ENCODE measurements at places on chromosomes 3 and 15.

- no peak for DNase-seq
Measured at GRCh38 chr3:40920041-40920440, 279.3 kb upstream of the CTNNB1 start.

DNA sequence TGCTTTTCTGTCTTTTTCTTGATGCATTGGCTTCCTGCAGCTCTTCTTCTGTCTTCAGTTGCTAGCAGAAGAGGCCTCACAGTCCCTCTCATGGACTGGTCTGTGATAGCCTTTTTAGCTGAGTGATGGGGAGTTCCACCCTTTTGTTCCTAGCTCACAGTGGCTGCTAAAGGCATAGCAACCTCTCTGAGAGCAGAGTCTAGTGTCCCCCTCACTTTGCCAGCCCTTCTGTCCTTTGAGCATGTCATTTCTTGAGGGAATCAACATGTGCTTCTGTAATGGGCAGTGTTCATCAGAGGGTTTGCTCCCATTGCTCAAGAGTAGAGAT, 44.4 kb downstream of the GAP43 start:
- no peak for DNase-seq

GRCh38 chr15:60118146-60118545, 114.0 kb downstream of the FOXB1 start:
- DNase-seq, result no peak

- no peak for DNase-seq
Measured at GRCh38 chr15:69076756-69077155, 62.3 kb downstream of the NOX5 start.

DNA sequence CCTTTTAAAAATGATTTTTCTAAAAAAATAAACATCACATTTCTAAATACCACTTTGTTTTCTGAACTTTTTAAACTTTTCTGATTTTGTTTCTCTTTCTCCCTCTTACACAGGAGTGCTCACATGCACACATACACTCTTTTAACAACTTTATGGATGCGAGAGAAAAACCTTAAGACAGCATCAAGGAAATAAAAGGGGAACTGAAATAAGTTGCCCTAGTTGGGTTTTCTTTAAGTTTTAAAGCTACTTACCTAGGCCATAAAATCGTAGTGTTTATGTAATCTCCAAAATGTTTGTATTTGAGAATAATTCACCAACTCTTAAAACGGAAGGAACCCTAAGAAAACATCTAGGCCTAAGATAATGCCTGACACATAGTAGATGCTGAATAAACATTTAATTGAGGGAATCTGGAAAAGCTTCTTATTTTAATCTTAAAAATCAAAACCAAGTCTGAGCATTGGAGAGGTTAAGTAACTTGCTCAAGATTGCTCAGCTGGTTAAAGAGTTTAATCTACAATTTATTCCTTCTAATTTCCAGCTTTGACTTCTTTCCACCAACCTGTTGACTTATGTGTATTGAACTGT, 1.2 kb upstream of the BBX start:
- DNase-seq, result no peak

- DNase-seq, result no peak
Measured at GRCh38 chr3:165343185-165343584, 147.0 kb upstream of the SLITRK3 start.

DNA sequence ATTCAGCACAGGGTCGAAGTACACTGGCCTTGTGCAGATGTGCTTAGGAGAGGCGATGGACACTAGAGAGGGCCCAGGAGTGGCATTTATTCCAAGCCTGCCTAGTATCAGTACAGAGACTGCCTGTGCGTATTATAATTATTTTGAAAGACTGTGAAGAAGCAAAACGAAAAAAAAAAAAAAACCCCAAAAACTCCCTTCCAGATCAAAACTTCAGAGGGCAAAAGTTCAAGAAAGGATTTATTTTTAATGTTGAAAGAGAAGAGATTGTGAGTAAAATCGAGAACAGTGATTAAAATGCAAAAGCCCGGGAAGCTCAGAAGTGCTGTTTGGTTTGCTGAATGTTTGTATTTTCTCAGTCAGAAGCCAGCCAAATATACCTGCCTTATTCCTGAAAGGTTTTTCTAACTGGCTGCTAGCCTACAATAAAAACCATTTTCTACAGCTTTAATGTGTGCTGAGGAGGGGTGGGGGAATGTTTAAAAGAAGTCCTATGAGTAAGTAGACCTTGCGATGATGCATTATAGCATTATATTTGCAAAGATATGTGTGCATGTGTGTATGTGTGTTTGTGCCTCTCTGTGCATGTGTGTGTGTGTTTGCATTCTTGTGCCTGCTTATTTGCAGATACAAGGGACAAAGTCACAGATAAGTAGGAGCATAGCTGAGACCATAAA, 19.3 kb upstream of the LZTFL1 start:
- no peak for DNase-seq

DNA sequence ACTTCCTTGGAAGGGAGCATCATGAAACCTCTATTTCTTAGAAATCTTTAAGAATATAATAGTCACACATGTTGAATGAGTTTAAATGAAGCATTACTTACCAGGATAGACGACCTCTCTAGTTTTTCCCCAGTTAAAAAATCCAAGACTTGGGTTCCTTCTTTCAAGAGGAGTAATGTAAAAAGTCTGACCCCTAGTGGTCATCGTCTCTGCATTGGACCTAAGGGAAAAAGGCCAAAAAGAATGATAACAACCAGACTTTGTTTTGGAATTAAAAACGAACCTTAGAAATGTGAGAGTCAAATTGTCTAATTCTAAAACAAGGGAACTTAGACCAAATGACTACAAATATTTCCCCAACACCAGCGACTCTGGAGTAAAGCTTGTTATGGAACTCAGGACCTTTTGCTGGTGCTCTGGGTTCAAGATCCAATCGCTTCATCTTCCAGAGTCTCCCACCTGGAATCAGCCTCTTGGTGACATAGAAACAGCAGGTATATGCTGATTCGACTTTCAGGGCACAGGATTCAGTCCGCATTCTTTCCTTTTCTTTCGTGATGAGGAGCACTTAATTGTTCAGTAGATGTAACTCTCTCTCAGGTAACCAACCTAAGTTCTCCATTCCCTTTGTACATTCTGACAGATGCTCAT, 214.8 kb upstream of the TPRG1 start:
- peak; percentile 11 for DNase-seq

GRCh38 chr15:63348392-63348791, 33.3 kb downstream of the CA12 start:
- no peak for DNase-seq

- DNase-seq, result no peak
Measured at GRCh38 chr3:77571971-77572715, 532.2 kb downstream of the ROBO2 start.

GRCh38 chr3:37662785-37663184, 198.9 kb upstream of the CTDSPL start:
- DNase-seq, result no peak
